Kidney (tissue), 22 donors: ENCODE measurements at places on chromosomes 6 and 20. TPM values are rescaled to one million over a fixed set of nuclear protein-coding genes. Genes with fewer than 3 reads are reported as not detected.

Gene SLC17A2
- 0.54 TPM for polyA plus RNA-seq

Gene TBX18
- polyA plus RNA-seq: not detected

Gene GJA1
- 14.2 TPM for polyA plus RNA-seq

Gene REM1
- 2.0 TPM for polyA plus RNA-seq

Gene FERMT1
- 2.2 TPM for polyA plus RNA-seq

Gene VNN1
- 13.8 TPM for polyA plus RNA-seq

Gene PCK1
- polyA plus RNA-seq: 551 TPM

Gene SNX9
- polyA plus RNA-seq: 25.2 TPM

DNA sequence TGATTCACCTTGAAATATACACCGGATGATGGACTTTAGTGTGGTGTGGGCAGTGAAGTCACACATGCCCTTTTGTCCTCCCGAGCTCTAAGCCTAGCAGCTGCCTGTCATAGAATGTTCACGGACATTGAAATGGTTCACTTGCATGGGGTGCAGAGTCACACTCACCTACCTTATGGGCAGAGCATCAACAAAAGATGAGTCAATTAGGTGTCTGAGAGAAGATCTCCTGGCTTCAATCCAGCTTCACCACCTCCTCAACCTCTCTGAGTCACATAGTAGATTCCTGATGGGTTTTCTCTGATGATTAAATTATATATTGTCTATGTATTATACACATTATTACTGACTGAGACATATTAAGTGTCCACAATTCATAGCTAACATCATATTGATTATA, 48.1 kb upstream of the HLA-E start:
- H3K27ac ChIP-seq: no peak overlapping the region
- peaks cover 26% of the 10 kb centered on the region for H3K27me3 ChIP-seq
- no peaks in the 10 kb centered on the region for H3K4me1 ChIP-seq

- no peaks in the 10 kb centered on the region for H3K36me3 ChIP-seq
- H3K27ac ChIP-seq: no peak overlapping the region
- H3K27me3 ChIP-seq: no peaks in the 10 kb centered on the region
Observed at GRCh38 chr20:5342021-5342420, 25.3 kb upstream of the PROKR2 start.

- no peak overlapping the region for H3K27ac ChIP-seq
- no peaks in the 10 kb centered on the region for H3K4me1 ChIP-seq
- DNase-seq: no peak
- H3K36me3 ChIP-seq: no peaks in the 10 kb centered on the region
- H3K4me3 ChIP-seq: no peak overlapping the region
Observed at GRCh38 chr20:61451009-61451408, 198.9 kb downstream of the CDH4 start.

DNA sequence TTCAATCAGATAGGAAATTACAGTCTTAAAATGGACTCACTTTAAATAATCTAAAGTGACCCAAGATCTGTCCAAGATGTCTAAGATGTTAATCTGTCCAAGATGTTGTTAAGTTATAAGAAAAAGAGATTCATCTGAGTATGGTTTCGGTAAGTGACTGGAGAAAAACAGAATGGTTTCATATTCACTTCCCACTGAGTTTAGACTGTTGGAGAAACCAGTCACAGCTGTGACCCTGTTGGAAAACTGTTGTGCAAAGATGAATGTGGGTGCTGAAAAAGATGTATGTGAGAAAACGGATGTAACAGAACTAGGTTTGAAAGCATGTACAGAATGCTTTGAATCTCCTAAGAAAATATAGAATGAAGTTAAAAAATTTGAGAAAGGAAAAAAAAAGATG, 325.9 kb downstream of the COL12A1 start:
- no peaks in the 10 kb centered on the region for H3K27me3 ChIP-seq
- H3K27ac ChIP-seq: no peak overlapping the region
- no peaks in the 10 kb centered on the region for H3K36me3 ChIP-seq
- H3K4me1 ChIP-seq: no peaks in the 10 kb centered on the region
- H3K4me3 ChIP-seq: no peak overlapping the region

GRCh38 chr6:13289789-13290318, 38.5 kb downstream of the TBC1D7 start:
- no peak overlapping the region for H3K27ac ChIP-seq
- H3K36me3 ChIP-seq: peaks cover 8% of the 10 kb centered on the region
- H3K4me1 ChIP-seq: no peaks in the 10 kb centered on the region
- DNase-seq: peak; percentile 37
- H3K4me3 ChIP-seq: no peak overlapping the region
- no peaks in the 10 kb centered on the region for H3K27me3 ChIP-seq

DNA sequence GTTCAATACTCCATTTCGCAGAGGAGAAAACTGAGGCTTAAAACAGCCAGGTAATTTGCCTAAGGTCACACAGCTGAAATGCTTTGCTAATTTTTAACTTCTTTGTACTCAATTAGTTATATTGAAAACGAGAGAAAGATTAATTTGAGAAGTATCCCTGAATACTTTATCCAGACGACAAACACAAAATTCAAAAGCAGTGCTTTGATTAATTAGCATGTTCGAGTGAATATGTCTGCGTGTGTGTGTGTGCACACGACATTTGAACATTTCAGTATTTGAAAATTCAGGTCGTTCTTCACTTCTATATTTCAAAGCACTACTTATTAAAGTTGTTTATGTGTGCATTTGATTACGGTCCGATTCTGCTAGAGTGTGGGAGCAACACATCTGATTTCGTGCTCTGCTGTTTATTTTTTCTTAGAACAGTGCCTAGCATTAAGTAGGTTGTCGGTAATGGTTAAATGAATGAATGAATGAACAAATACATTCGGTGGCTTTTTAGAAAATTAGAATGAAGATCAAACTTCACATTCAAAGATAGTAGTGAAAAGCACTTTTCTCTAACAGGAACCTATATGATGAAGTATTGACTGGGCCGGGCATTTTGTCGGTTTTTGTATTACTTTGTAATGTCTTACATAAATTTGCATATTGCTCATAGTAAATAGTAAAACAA, 36.9 kb upstream of the SYNCRIP start:
- no peaks in the 10 kb centered on the region for H3K27me3 ChIP-seq
- no peak for DNase-seq
- H3K36me3 ChIP-seq: no peaks in the 10 kb centered on the region
- H3K27ac ChIP-seq: peak overlapping the region; percentile 74

DNA sequence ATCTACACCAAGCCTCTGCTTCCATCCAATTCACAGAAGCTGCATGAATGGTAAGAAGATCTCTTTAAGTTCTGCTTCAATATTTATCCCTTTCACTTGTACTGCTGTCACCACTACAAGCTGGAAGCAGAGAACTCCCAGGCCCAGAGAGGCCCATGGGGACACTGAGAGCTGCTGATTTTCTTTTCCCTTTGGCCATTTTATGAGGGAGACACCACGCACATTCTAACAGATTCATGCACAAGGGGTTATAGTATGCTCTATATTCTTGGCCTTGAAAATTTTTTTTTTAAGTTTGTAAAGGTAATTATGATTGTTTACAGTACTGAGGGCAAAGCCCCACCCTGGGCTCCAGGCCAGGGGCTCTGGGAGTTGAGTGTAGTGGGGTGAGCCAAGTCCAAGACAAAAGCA, 88.4 kb downstream of the MYB start:
- H3K36me3 ChIP-seq: no peaks in the 10 kb centered on the region
- no peak overlapping the region for H3K4me3 ChIP-seq
- no peaks in the 10 kb centered on the region for H3K27me3 ChIP-seq
- DNase-seq: no peak

DNA sequence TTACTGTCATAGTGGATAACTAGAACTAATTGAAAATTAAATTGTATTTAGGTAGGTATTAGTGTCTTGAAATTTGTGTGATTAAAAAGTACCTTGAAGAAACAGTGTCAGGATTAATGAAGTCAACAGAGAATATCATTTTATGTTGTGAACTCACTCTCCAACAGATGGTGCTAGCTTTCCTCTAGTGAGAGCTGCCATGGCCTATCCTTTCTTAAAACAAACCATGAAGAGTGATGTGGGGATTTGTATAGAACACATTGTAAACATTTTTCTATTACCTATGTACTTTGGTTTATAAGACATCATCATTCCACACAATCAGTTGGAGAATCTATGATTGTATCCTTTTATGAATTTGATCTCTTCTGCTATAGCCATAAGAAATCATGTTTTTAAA, 4.8 kb upstream of the SRSF12 start:
- no peaks in the 10 kb centered on the region for H3K36me3 ChIP-seq
- H3K27ac ChIP-seq: no peak overlapping the region
- no peaks in the 10 kb centered on the region for H3K4me1 ChIP-seq
- H3K27me3 ChIP-seq: no peaks in the 10 kb centered on the region
- no peak overlapping the region for H3K4me3 ChIP-seq

DNA sequence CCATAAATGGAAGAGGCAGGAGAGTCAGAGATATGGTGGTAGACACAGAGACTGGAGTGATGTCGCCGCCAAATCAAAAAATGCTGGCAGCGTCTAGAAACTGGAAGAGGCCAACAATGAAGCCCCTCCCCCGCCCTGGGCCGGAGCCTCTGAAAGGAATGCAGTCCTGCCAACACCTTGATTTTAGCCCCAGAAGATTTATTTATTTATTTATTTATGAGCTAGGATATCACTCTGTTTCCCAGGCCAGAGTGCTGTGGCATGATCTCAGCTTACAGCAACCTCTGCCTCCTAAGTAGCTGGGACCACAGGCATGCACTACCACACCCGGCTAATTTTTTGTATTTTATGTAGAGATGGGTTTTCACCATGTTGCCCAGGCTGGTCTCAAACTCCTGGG, 82.6 kb upstream of the CCDC167 start:
- no peaks in the 10 kb centered on the region for H3K27me3 ChIP-seq
- peak; percentile 61 for DNase-seq

GRCh38 chr6:133333852-133334251, 92.7 kb downstream of the EYA4 start:
- H3K4me1 ChIP-seq: no peaks in the 10 kb centered on the region
- no peaks in the 10 kb centered on the region for H3K36me3 ChIP-seq
- no peak overlapping the region for H3K4me3 ChIP-seq
- DNase-seq: no peak
- H3K27ac ChIP-seq: no peak overlapping the region

DNA sequence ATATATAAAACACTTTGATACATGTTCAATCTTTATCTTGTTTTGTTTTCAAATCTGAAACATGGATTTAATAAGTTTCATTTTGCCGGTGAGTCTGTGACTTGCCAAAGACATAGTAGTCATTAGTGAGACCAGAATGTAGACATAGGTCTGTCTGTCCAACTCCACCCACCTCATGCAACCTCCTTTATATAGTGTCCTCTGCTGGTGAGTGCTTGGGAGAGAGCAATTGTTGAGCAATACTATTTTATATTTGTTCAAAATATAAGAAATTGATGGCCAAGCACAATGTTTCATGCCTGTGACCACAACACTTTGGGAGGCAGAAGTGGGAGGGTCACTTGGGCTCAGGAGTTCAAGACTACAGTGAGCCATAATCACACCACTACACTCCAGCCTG, 10.8 kb upstream of the LY86 start:
- no peak overlapping the region for H3K4me3 ChIP-seq
- H3K27ac ChIP-seq: no peak overlapping the region
- H3K36me3 ChIP-seq: no peaks in the 10 kb centered on the region
- no peaks in the 10 kb centered on the region for H3K4me1 ChIP-seq
